Fibroblast of the aortic adventitia (primary cell): ENCODE measurements at places on chromosomes 7 and 10. TPM values are rescaled to one million over a fixed set of nuclear protein-coding genes. Genes with fewer than 3 reads are reported as not detected.

SFRP5 gene
- not detected in 2 replicates for total RNA-seq

NEURL1 gene
- total RNA-seq = 0.27 TPM in 1 of 2 replicates, not detected in the other

CPA1 gene
- 0.45 and 0.90 TPM in 2 replicates for total RNA-seq

ZNF727 gene
- total RNA-seq = 0.57 TPM in 1 of 2 replicates, not detected in the other

PLEKHS1 gene
- not detected in 2 replicates for total RNA-seq

MRPS17 gene
- total RNA-seq = 9.0 and 15.8 TPM in 2 replicates

CRYGN gene
- 0.09 and 0.16 TPM in 2 replicates for total RNA-seq

FANK1 gene
- total RNA-seq = 2.3 and 20.4 TPM in 2 replicates

HTR5A gene
- not detected in 2 replicates for total RNA-seq

C10orf53 gene
- total RNA-seq = not detected in 2 replicates

STX1A gene
- 3.6 and 27.9 TPM in 2 replicates for total RNA-seq

SPDYE2 gene
- 0.16 TPM in 1 of 2 replicates, not detected in the other for total RNA-seq

PROSER2 gene
- 3.1 and 4.7 TPM in 2 replicates for total RNA-seq

OR13A1 gene
- not detected in 2 replicates for total RNA-seq

GBF1 gene
- 21.5 and 52.1 TPM in 2 replicates for total RNA-seq

AGFG2 gene
- 10.7 and 19.3 TPM in 2 replicates for total RNA-seq

MYH16 gene
- total RNA-seq = not detected in 2 replicates
